ENCODE measurements at places on chromosomes 16 and 17.

- no peak for DNase-seq
Measured at GRCh38 chr16:5200123-5200522, 102.5 kb upstream of the EEF2KMT start.

- DNase-seq, result no peak
Measured at GRCh38 chr17:57365420-57365819, 109.1 kb downstream of the MSI2 start.

DNA sequence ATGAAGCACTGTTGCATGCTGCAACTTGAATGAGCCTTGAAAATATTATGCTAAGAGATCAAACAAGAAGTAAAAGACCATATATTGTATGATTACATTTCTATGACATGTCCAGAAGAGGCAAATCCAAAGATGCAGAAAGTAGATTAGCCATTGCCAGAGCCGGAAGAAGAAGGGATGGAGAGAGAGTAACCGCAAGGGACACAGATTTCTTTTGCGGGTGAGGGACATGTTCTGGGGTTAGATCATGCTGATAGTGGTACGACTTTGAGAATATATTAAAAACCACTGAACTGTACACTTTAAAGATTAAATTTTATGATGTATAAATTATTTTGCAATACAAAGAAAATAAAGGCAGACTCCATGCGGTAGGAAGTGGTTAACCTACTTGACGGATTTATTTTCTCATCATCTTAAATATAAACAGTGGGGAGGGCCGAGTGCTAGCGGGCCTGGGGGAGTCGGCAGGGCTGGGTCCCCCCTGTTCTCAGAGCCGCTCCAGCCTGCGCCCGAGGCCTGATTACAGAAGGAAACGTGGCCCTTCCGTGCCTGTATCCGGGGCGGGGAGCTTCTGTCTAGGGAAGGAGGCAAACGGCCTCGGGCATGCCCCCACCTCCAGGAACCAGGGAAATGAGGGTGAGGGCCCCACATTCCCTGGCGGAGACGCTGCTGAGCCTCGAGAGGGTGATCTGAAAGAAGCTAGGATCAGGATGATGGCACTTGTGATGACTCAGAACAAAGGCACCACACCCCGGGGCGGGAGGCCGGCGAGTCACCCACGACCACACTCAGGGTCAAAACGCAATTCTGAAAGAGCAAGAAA lies 48.0 kb downstream of the SHCBP1 start:
- no peak for DNase-seq

- DNase-seq, result no peak
Measured at GRCh38 chr16:11748404-11749254, 6.0 kb upstream of the TXNDC11 start.

GRCh38 chr17:48246612-48247011 lies 139.0 kb downstream of the SNX11 start:
- DNase-seq, result no peak

GRCh38 chr17:2468270-2468669 lies 43.4 kb downstream of the METTL16 start:
- no peak for DNase-seq

GRCh38 chr17:79792984-79793923 lies 3.6 kb downstream of the CBX8 start:
- no peak for DNase-seq

GRCh38 chr17:74223901-74224300 lies 10.5 kb downstream of the TTYH2 start:
- DNase-seq, result no peak
